ENCODE measurements at places on chromosomes 6 and 20. TPM values are rescaled to one million over a fixed set of nuclear protein-coding genes. Genes with fewer than 3 reads are reported as not detected.

NKX2-4 gene
- total RNA-seq = 2.1 TPM

HLA-DRB5 gene
- 3.0 TPM for total RNA-seq

CFB gene
- 3.2 TPM for total RNA-seq

FARS2 gene
- total RNA-seq = 31.1 TPM

DEFB124 gene
- not detected for total RNA-seq

ANKRD6 gene
- total RNA-seq = 66.2 TPM

SDC4 gene
- total RNA-seq = 5.3 TPM

CDYL gene
- total RNA-seq = 40.4 TPM

SLC12A5 gene
- 113 TPM for total RNA-seq

EYS gene
- 1.4 TPM for total RNA-seq

LY6G6F gene
- not detected for total RNA-seq

PSORS1C2 gene
- not detected for total RNA-seq

NKAIN2 gene
- total RNA-seq = 33.0 TPM

RFX6 gene
- total RNA-seq = not detected

LHFPL5 gene
- total RNA-seq = 2.1 TPM

LAMA5 gene
- 12.9 TPM for total RNA-seq

WASF1 gene
- 66.4 TPM for total RNA-seq

ADGRF5 gene
- 9.9 TPM for total RNA-seq

UNC93A gene
- not detected for total RNA-seq

KCNK5 gene
- not detected for total RNA-seq

RHAG gene
- 0.92 TPM for total RNA-seq

FHL5 gene
- 0.92 TPM for total RNA-seq

ADTRP gene
- 0.69 TPM for total RNA-seq

CLIC1 gene
- 44.1 TPM for total RNA-seq

FKBP1A gene
- 83.0 TPM for total RNA-seq

ARG1 gene
- 0.69 TPM for total RNA-seq

SMPDL3A gene
- total RNA-seq = 11.8 TPM

LKAAEAR1 gene
- total RNA-seq = 2.1 TPM

ARMC2 gene
- total RNA-seq = 29.5 TPM

NOL7 gene
- total RNA-seq = 48.2 TPM

GSTA3 gene
- 0.69 TPM for total RNA-seq

ACTL10 gene
- 0.46 TPM for total RNA-seq

MYB gene
- 4.8 TPM for total RNA-seq

PPP1R10 gene
- 32.1 TPM for total RNA-seq

CLPSL2 gene
- not detected for total RNA-seq

NTSR1 gene
- 2.1 TPM for total RNA-seq

SLC17A5 gene
- 28.6 TPM for total RNA-seq

MTFR2 gene
- 0.92 TPM for total RNA-seq

SLC22A1 gene
- 0.46 TPM for total RNA-seq

HS3ST5 gene
- total RNA-seq = 26.1 TPM

SFTA2 gene
- total RNA-seq = not detected

KCNK16 gene
- total RNA-seq = not detected

ESR1 gene
- total RNA-seq = 0.92 TPM

All from diencephalon (tissue), 1 donor.